Bronchus fibroblast of lung (primary cell): ENCODE measurements at places on chromosomes 16 and 17. TPM values are rescaled to one million over a fixed set of nuclear protein-coding genes. Genes with fewer than 3 reads are reported as not detected.

Gene GPRC5C
- total RNA-seq = 1.3 and 1.6 TPM in 2 replicates

Gene ZNF205
- 13.8 and 14.6 TPM in 2 replicates for total RNA-seq

Gene EVPLL
- total RNA-seq = not detected in 2 replicates

Gene NXN
- 53.8 and 55.4 TPM in 2 replicates for total RNA-seq

Gene CIAO2B
- total RNA-seq = 180 and 183 TPM in 2 replicates

Gene GRAP
- total RNA-seq = under 0.01 TPM in 1 of 2 replicates, not detected in the other

Gene TBC1D28
- total RNA-seq = not detected in 2 replicates

Gene CHTF18
- total RNA-seq = 29.8 and 32.7 TPM in 2 replicates
